ENCODE measurements at places on chromosomes 4 and X.
A peak's percentile ranks its signal among the peaks of the same experiment; 100 is the strongest.

- DNase-seq = no peak
Observed at GRCh38 chr4:168654104-168654847, 157.4 kb downstream of the PALLD start.

DNA sequence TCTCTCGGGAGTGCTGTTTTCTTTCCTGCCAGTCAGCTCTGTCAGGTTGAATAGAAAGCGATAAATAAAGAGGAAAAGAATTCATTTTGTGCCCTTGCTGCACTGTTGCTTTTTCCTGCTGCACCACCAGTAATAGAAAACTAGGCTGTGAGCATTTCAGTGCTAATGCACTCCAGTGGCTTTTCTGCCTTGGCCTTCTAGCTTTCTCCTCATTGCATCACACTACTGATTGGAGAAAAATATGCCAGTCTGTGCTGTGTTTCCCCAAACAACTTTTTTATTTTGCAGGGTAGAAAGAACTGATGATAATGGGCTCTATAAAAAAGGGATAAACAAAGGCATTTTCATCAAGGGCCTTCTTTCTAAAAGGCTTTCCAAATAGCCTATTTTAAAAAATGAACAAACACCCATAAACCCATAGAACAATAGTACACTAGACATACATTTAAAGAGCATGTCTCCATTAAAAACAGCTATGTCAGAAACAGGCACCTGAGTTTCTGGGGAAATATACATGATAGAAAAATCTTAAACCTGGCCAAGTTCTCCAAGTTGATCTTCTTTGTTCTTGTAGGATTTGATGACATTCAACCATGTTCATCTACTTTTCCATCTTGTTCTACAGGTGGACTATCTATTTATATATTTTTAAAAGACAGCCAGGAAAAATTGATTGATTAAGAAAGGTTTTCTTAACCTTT is 86.3 kb downstream of the GPRIN3 start:
- DNase-seq = no peak

DNA sequence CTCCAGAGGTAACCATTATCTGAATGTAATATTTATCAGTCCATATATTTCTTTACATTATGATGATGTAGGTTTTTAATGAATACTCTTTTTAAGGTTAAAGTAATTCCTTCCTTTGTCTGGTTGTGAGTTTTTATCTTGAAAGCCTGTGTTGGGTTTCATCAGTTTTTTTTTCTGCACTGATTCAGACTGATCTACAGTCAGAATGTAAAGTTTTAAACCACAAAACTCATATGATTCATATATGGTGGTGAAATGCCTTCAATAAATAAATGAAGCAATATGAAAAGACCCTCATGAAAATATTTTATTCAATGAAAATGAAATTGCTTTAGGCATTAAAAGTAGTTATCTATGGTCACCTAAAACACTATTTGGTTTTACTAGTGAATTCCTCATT is 47.1 kb downstream of the SORBS2 start:
- no peak for DNase-seq

DNA sequence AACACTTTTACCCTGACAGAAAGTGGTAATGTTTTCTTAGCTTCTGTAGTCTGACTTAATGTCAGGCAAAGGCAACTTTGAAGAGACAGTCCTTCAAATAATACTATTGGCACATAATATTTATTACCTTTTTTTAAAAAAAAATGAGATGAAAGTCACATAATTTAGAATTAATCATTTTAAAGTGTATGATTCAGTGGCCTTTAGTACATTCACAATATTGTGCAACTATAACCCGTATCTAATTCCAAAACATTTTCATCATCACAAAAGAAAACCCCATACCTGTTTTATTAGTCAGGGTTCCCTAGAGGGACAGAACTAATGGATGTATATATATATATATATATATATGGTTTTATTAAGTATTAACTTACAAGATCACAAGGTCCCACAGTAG is 94.8 kb upstream of the TEX13A start:
- no peak for DNase-seq

DNA sequence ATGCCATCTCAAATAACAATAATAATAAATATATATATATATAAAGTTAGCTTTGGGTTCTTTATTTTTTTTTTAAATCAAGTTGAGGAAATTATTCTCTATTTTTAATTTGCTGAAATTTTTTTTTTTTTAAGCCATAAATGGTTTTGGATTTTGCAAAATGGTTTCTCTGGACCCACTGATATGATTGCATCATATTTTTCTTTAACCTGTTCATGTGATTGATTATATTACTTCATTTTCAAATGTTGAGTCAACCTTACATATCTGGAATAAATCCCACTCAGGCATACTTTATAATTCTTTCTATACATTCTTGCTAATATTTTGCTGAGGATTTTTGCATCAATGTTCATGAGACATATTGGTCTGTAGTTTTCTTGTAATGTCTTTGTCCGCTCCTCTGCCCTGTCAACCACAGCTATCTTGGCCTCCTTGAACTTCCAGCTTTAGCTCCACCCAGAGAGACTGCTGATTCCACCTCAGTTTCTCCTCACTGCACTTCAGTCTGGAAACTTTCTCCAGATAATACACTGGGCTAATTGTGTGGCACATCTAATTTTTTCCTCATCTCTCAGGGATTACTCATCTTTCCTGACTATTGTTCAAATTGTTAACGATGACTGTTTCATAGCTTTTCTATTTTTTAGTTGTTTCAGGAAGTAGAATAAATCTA is 160.9 kb upstream of the GIMD1 start:
- DNase-seq = peak; percentile 23

- DNase-seq = no peak
Observed at GRCh38 chr4:101933855-101934254, 143.3 kb downstream of the BANK1 start.

- no peak for DNase-seq
Observed at GRCh38 chr4:73872316-73873108, 3.3 kb downstream of the CXCL1 start.

GRCh38 chr4:179145746-179146525 is 1703.7 kb upstream of the AGA start:
- no peak for DNase-seq

GRCh38 chr4:176778491-176778890 is 14.2 kb downstream of the VEGFC start:
- DNase-seq = peak; percentile 40

DNA sequence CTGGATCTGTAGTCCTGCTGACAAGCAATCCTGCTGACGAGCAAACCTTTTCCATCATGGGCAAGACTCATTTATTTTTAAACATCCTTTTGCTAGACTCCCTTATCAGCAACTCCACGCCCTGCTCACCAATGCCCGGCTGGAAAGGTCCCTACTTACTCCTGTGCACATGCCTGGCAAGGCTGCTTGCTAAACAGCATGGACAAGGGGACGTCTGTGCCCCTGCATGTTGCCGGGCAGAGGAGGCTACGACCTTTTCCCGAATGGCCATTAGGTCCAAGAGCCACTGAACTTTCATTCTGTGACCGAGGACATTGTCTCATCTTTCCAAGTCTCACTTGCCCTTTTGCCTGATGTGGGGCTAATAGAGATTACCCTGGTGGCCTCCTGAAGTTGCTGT is 98.6 kb downstream of the MGST2 start:
- DNase-seq = no peak

- no peak for DNase-seq
Observed at GRCh38 chr4:152673489-152673888, 6.3 kb downstream of the TMEM154 start.

DNA sequence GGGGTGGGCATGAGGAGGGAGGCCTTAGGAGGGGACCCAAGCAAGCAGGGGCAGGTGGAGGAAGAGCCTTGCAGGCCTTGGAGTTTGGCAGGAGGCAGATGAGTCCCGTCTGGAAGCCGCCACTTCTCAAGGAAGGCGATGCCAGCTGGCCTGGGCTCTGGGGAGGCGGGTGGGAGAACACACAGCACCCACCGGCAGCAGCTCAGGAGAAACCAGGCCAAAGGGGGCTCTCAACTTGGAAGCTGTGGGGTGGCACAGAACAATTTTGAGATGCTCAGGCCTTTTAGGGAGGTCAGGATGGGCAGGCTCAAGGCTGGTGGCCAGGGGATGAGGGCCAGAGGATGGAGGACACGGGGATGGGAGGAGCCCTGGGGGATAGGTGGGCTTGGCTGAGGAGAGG is 11.6 kb upstream of the DUSP9 start:
- DNase-seq = no peak

- DNase-seq = no peak
Observed at GRCh38 chr4:8295471-8295870, 25.9 kb downstream of the HTRA3 start.

DNA sequence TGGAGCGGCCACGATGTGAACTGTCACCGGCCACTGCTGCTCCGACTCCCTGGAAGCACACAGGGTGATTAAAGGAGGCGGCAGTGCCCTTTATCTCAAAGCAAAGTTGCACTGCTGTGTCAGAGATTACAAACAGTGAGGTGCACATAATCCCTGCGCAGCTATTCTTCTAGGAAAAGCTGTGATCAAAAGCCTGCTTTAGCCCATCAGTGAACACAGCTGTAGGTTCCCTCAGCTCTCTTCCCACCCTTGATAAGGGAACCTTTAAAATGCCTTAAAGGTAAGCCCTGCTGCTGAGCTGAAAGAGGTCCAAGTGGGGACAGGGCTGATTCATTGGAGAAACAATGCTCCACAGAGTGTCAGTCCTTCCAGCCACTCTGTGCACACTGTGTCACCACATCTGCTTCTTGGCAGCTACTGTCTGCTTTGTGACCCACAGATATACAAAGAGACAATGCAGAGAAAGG is 127.6 kb downstream of the EIF4E start:
- DNase-seq = no peak

DNA sequence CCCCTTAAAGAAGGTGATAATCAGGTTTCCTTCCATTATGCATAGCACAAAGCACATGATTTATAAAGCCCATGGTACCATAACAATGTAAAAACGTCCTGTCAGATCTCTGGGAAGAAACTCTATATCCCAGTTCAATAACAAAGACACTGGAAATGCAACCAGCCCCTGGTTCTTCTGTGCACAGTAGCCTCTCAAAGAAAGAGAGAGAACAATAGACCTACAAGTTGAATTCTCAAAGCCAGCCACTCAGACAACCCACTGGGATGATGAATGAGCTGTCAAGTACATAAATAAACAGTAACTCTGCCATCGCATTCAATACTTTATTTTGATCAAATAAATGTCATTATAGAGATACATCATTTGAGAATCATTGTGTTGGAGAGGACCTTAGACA is 400.1 kb upstream of the CPEB2 start:
- no peak for DNase-seq

- DNase-seq = no peak
Observed at GRCh38 chr4:108431986-108432385, 188.4 kb upstream of the RPL34 start.

- DNase-seq = no peak
Observed at GRCh38 chr4:63459329-63459728, 949.9 kb downstream of the TECRL start.

DNA sequence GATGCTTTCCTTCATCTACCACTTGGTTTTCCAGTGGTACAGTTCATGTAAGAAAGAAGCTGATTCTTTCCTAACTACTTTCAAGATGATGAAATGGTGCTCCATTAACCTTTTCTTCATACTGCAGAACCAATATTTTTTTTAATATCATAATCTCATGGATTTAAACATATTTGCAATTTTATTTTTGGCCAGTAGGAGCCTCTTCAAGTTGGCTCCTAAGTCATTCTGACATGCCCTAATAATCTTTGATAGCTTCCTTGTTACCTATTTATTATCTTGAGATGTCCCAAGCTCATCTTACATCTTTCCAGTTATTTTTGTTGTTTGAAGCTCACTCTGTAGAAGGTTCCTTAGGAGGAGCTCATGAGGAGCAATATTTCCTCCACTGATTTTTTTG is 170.2 kb downstream of the APBB2 start:
- no peak for DNase-seq

DNA sequence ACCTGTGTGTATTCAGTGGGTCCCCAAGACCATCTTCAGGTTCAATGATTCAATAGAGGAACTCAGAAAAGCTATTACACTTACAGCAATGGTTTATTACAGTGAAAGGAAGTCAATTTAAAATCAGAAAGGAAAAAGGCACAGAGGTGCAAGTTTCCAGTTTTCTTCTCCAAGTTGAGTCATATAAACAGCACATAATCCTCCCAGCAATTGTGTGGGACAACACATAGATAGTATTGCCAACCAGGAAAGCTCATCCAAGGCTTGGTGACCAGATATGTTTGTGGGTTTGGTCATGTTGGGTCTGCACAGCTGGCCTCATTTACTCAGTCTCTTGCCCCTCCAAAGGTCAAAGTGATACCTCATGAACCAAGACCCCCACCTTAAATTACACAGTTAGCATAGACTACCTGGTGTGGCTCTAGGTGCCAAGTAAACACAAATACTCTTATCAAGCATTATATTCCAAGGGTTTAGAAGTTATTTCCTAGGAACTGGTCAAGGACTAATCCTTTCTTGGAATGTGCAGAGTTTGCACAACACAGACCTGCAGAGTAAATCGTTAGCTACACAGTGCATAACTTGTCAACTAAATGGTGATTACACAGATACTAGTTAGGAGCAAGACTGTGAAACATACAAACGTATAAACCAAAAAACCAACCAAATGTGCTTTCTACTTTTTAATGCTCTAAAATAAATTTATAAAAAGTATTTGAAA is 777.3 kb downstream of the PCDH18 start:
- no peak for DNase-seq

- no peak for DNase-seq
Observed at GRCh38 chr4:55021214-55021613, 104.2 kb downstream of the KDR start.

- DNase-seq = no peak
Observed at GRCh38 chrX:113019958-113020357, 179.3 kb upstream of the AMOT start.

GRCh38 chr4:38560340-38560739 is 103.7 kb upstream of the KLF3 start:
- DNase-seq = no peak

DNA sequence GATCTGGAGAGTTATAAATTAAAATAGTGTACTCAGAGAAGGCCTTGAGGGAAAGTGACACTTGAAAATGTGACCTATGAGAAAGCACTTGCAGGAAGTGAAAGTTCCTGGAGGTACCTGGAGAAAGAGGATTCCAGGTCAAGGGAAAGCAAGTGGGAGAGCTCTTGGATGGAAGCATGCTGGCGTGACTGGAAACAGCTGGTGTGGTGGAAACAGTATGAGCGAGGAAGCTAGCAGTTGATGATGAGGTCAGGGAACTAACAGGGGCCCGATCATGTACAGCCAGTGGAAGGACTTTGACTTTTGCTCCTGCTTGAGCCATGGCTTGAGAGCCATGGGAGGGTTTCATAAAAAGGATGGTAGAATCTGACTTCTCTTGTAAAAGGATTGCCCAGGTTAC is 9.5 kb upstream of the CLCN5 start:
- DNase-seq = no peak

DNA sequence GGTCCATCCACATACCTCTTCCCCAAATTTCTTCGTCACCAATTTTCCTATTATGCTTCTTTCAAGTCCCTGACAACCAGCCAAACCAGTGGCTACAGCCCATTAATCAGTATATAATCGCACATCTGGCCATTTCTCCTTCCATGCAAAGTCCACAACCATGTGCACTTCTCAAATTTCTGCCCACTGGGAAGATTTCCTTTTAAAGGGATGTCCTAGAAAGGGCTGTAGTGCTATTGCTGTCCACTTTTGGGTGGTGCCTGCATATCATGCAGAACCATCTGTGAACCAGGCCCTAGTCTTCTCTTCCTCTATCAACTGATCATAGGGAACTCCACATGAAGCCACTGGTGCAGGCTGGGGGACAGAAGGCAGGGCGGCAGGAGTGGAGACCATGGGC is 55.2 kb upstream of the MID1IP1 start:
- DNase-seq = no peak

Measured in AG20443 (cell line).